ENCODE measurements at places on chromosomes 2 and 18.

GRCh38 chr2:161306919-161307318 lies 1.3 kb upstream of the PSMD14 start:
- DNase-seq: no peak

DNA sequence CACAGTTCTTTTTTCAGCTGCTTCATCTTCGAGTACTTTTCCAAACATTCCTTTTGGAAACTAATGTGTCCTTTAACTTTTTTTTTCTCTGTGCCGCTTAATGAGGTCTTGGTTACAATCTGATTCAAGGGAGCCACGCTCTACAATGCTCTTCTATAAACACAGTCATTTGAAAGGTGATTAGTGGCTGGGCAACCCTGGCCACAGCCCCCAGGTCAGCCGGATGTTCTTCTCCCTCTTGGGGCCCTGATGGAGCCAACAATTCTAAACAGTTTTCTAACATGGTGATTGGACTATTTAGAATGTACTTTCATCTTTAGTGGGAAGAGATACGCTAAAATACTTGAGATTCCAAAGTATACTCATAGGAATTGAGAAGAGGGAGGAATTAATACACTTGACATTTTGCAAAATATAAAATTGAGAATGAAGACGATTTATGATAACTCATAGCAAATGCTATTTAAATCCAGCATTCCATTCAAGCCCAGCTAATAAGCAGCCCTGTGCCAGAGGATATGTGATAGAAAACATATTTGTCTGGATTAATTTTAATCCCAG lies 83.7 kb upstream of the MBOAT2 start:
- DNase-seq: no peak

DNA sequence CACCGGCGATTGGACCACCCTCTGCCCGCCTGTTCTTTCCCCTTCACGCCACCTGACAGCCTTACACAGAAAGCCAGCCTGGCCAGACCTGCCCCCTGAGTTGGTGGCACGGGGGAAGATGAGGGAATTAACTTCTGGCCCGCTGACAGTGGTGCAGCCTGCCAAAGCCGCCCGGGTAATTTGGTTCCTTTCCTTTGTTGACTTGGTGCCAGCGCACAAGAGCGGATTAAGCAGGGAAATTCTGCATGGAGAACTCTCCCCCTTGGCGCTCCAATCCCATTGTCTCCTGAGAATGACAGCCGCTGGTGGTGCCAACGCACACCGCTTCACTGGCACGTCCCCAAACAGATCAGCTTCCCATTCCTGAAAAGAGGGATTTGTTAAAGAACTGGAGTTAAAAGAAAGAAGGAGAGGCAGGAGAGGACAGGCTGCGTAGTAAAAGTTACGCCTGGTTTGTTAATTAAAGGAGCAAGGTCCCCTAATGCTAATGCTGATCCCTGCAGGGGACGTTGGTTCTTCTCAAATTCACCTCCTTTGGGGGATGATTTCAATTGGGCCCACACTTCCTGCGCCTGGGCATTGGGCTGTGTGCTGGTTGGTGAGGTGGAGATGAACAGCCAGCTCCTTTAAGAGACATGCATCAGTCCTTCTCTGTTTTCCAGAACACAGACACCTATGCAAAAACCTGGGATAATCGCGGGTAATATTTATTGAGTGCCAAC lies 286.8 kb downstream of the MYCN start:
- no peak for DNase-seq

GRCh38 chr2:19653509-19653908 lies 248.3 kb downstream of the TTC32 start:
- DNase-seq: no peak

GRCh38 chr2:128390256-128390990 lies 71.8 kb upstream of the HS6ST1 start:
- no peak for DNase-seq

DNA sequence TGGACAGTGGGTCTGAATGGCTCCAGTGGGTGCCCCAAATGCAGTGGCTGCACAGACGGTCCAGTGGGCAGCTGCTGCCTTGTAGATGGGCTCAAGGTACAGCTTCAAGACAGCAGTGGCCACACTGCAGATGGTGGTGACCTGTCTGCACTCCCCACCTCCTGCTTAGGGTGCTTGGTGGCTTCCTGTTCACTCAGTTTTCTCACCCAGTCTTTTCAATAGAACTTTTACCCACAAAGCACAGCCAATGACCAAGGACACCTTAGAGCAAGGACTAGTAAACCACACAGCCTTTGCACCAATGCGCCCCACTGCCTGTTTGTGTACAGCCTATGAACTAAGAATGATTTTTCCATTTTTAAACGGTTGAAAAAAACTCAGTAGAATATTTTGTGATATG lies 34.9 kb downstream of the MEX3C start:
- no peak for DNase-seq

GRCh38 chr2:38720613-38721241 lies 30.4 kb downstream of the SRSF7 start:
- DNase-seq: no peak

DNA sequence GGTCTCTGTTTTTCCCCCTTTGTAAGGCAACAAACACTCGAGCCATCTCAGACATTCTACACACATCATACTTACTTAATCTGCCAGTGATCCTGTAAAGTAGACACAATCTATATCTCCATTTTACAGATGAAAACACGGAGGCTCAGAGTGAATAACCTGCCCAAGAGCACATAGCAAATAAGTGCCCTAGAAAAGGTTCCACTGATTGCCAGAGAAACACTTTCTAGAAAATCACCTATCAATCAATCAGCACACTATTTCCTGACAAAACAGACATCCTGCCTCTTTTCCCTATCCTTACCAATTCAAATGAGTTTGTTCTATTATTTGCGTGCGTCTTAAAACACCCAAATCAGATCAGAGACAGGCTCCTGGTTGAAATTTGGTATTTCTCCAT lies 23.9 kb downstream of the SLC66A3 start:
- DNase-seq: no peak

GRCh38 chr18:21291106-21291505 lies 49.1 kb downstream of the GREB1L start:
- DNase-seq: no peak

DNA sequence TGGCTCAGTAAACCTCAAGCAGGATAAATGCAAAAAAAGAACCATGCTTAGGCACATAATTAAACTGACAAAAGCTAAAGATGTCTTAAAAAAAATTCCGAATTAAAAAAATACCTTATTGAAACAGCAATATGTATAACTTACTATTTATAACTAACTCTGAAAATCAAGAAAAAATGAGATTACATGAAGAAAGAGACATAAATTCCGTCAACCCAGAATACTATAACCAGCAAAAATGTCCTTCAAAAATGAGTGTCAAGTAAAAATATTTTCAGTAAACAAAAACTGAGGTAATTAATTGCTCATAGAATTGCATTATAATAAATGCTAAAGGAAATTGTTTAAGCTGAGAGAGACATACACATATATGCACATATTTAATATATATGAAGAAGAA lies 474.5 kb upstream of the SYT4 start:
- DNase-seq: no peak

- DNase-seq: no peak
Measured at GRCh38 chr2:72840066-72840465, 14.2 kb upstream of the EXOC6B start.

- peak; percentile 83 for DNase-seq
Measured at GRCh38 chr2:241877989-241878970, 8.8 kb downstream of the RTP5 start.

- DNase-seq: no peak
Measured at GRCh38 chr18:36149514-36150289, 20.0 kb downstream of the ELP2 start.

DNA sequence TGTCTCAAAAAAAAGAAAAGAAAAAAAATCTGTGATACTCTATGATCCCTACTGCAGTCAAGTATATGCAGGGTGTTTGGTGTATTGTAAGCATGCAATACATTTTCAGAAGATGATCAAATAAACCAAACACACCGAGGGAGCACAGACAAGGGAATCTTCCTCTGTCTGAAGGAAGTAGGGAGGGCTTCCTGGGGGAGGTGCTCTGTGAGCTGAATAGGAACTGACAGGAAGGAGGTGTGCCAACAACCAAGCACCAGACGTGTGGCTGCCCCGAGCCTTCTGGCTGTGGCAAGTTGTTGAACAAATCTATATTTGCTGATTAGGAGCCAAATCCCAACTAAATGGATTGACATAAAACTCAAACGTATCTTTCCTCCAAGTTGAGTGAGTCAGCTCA lies 14.6 kb downstream of the THNSL2 start:
- no peak for DNase-seq

GRCh38 chr2:190255676-190256075 lies 64.0 kb downstream of the HIBCH start:
- no peak for DNase-seq

DNA sequence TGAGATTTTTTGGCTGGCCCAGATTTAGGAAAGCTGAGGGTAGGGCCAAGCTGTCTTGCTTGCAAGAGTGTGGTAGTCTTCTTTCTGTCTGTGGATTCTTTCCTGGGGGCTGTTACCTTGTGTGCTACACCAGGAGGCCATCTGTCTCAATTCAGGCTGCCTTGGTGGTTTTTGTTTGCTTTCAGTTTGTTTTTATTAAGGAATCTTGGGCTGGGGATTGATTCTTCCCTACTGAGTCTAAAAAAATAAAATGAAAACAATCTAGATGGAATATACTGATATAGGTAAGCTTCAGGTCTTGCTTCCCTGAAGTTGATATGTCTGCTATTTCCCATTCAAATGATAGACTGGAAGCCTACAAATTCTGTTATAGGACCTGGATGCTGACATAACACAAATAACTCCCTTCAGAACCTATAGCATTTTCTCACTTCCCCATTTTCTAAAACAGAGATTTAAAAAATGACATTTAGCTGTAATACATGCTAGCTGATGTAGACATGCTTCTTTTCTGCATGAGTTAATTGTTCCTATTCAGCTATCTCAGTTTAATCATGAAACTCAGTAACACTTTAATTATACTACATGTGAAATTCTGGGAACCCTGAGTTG lies 5.3 kb downstream of the LHCGR start:
- no peak for DNase-seq

- DNase-seq: peak; percentile 28
Measured at GRCh38 chr2:241803387-241804325, 5.3 kb upstream of the NEU4 start.

DNA sequence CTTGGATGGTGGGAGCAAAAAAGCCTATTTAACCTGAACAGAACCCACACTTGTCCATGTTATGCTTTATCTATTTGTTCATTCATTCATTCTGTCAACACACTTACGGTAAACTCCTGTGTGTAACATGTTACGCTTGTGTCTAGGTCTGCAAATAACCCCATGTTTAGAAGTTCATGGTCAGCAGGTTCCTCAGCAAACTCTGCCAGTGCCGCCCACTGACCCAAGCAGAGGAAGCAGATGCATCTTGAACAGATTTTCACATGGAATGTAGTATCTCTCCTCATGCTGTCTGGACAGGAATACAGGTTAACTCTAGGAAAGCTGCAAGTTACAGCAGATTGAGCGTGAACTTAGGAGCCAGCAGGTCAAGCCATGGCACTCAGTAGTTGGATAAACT lies 213.7 kb upstream of the COPS8 start:
- DNase-seq: no peak

- DNase-seq: no peak
Measured at GRCh38 chr2:105781274-105781978, 36.7 kb downstream of the NCK2 start.

GRCh38 chr2:171483793-171484192 lies 38.5 kb upstream of the CYBRD1 start:
- DNase-seq: no peak

GRCh38 chr18:48819276-48819675 lies 131.5 kb downstream of the SMAD7 start:
- no peak for DNase-seq

All from NCI-H1436 (cell line).